ENCODE measurements at places on chromosomes 3 and 15.

DNA sequence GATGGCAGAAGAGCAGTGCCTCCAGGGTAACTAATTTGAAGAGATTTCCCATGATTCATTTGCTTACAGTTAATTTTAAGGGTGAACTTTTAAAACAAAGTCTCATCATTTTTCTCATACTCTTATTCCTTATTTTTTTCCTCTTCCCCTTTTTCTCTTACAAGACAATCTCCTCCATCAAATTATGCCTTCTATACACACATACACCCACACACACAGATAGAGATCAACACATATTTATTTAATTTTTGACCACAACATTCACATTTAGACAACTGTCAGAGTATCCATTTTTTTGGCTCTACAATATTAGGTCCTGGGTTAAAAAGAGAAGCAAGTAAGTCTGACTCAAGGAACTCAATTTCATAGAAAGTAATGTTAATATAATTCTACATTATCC is 37.6 kb downstream of the AAGAB start:
- no peak for DNase-seq

GRCh38 chr3:22475665-22476240 is 724.7 kb upstream of the ZNF385D start:
- no peak for DNase-seq

GRCh38 chr15:94338243-94338846 is 107.0 kb downstream of the MCTP2 start:
- DNase-seq: no peak

- no peak for DNase-seq
These were observed 153.2 kb downstream of the CTNNB1 start for GRCh38 chr3:41352510-41352909.

GRCh38 chr3:179973931-179974361 is 62.8 kb downstream of the PEX5L start:
- no peak for DNase-seq

GRCh38 chr15:46946953-46947352 is 770.4 kb upstream of the SEMA6D start:
- no peak for DNase-seq

- DNase-seq: no peak
These were observed 195.8 kb downstream of the TUSC7 start for GRCh38 chr3:116905334-116905733.

- DNase-seq: no peak
These were observed 248.4 kb downstream of the KCNH8 start for GRCh38 chr3:19396726-19397125.

- no peak for DNase-seq
These were observed 4.8 kb upstream of the RHOV start for GRCh38 chr15:40878785-40879184.

GRCh38 chr3:156632601-156633000 is 41.8 kb upstream of the TIPARP start:
- no peak for DNase-seq

DNA sequence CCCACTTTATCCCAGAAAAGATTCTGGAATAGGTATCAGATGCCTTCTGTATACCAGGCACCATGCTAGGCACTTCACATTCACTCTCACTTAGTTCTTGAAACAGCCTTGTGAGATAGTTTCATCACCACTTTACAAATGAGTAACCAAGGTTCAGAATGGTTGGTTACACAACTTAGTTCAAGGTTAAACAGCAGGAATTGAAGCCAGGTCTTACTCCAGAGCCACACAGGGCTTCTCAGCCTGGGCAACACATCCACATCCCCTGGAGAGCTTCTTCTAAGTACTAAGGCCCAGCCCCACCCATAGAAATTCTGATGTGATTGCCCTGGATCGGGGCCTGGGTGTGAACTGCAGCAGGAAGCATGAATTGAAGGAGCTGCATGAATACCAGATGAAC is 18.6 kb downstream of the WHAMM start:
- DNase-seq: no peak

GRCh38 chr15:48021336-48022086 is 99.3 kb upstream of the SLC24A5 start:
- no peak for DNase-seq

DNA sequence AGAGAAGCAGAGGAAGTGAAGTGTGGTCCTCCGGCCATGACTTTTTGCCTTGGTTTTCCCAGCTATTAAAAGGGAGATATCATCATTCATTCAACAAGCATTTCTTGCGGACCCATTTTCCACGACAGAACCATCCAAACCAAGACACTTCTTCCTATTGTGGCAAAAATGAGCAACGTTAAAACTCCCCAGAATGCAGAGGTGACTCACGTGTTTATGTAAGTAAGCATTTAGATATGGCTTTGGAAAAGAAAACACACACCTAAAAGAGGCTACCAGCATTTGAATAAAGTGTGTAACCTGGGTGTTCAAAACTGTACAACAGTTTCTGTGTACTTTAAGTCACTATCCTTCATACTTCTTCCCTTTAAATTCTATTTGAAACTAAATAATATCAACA is 181.3 kb downstream of the RORA start:
- DNase-seq: no peak

GRCh38 chr15:66603301-66604179 is 37.7 kb upstream of the LCTL start:
- DNase-seq: peak; percentile 27

- no peak for DNase-seq
These were observed 66.5 kb upstream of the CMTM7 start for GRCh38 chr3:32325201-32325600.

DNA sequence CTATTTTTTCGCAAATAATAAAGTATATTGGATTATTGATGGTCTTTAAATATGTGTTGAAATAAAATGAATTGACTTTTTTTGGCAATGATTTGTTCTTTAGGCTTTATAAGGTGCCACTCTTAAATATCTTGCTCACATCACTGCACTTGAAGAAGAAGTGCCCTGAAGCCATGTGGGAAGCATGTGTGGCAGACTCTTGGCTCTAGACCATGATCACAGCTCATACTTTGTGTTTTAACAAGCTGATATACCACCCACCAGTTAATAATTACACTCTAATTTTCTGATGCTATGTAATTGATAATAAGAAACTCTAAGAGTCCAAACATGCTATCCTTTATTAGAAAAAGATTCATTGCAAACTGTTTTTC is 52.1 kb upstream of the TGFBR2 start:
- no peak for DNase-seq

GRCh38 chr15:101305820-101306255 is 10.8 kb upstream of the SNRPA1 start:
- no peak for DNase-seq

- DNase-seq: no peak
These were observed 21.8 kb upstream of the XCR1 start for GRCh38 chr3:46049093-46049492.

DNA sequence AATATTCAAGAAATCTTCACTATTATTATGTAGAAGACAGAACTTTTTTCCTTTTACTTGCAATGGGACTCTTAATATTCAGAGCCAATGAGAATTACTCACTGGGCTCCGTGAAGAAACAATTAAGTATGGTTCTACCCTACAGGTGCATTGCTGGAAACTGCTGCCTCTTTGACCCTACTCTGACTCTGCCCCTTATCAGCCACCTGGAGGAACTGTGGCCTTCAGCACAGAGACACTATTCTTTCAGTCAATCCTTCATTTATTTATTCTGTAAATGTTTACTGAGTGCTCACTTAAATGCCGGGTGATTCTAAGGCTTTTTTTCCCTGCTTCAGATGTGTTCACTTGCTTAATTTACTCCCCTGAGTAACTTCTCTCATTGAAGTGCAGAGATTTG is 163.2 kb downstream of the SYNPR start:
- no peak for DNase-seq

GRCh38 chr3:141250342-141250741 is 18.7 kb downstream of the PXYLP1 start:
- DNase-seq: no peak

DNA sequence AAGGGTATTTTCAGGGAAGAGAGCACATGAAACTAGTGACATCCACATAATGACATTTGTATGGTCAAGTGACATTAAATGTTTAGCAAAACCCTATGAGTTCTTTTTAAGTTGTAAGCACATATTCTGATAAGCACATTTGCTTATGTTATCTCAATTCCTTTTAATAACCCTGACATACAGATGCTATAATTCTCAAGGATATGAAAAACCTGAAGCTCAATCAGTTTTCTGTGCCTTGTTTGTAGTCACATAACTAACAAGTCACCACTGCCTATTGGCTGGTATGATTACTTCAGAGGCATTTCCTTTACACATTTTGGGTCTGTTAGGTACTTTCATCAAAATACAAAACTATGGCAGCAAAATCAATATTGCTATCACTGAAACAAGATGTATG is 74.1 kb downstream of the FAIM start:
- no peak for DNase-seq
